H4 (cell line): ENCODE measurements at places on chromosomes 6 and 20. TPM values are rescaled to one million over a fixed set of nuclear protein-coding genes. Genes with fewer than 3 reads are reported as not detected.
A peak's percentile ranks its signal among the peaks of the same experiment; 100 is the strongest.

The SASH1 gene
- total RNA-seq = 4.5 and 6.7 TPM in 2 replicates

The EMILIN3 gene
- not detected in 2 replicates for total RNA-seq

GRCh38 chr6:152585236-152585635 is 51.9 kb downstream of the SYNE1 start:
- DNase-seq = no peak

DNA sequence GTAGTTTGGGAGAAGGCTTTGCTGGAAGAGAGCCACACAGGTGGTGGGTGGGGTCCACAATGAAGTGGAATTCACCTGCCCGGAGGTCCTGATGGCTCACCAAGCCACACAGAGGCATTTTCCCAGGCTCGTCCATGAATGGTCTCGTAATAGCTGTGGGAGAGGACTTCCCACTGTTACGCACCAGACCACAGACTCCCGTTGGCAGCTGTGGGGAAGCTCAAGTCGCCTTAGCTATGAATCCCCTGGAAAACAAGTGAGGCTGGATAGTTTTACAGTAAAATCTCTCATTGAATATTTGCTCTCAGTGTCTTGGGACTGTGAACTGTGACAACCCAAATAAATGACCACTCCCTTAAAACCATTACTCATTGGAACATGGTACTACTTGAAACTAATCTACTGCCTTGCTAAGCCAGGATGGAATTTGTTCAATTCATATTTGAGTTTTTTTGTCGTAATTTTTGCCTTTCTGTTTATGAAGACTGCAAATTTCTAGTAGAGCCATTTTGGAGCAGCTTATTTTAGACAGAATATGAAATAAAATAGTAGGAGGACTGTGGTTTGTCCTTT is 79.4 kb downstream of the JAG1 start:
- DNase-seq = no peak

The AURKA gene
- total RNA-seq = 97.8 and 119 TPM in 2 replicates

The TSHZ2 gene
- 0.33 and 1.4 TPM in 2 replicates for total RNA-seq

- peak; percentile 58 for DNase-seq
Measured at GRCh38 chr6:44332585-44332984, 9.9 kb upstream of the SPATS1 start.

The VGLL2 gene
- total RNA-seq = 0.08 and 0.50 TPM in 2 replicates
